ENCODE measurements at places on chromosomes 2 and 18. TPM values are rescaled to one million over a fixed set of nuclear protein-coding genes. Genes with fewer than 3 reads are reported as not detected.

The FARSB gene
- total RNA-seq: 14.6 TPM

The CCDC102B gene
- 30.1 TPM for total RNA-seq

The TUBA4B gene
- total RNA-seq: not detected

DNA sequence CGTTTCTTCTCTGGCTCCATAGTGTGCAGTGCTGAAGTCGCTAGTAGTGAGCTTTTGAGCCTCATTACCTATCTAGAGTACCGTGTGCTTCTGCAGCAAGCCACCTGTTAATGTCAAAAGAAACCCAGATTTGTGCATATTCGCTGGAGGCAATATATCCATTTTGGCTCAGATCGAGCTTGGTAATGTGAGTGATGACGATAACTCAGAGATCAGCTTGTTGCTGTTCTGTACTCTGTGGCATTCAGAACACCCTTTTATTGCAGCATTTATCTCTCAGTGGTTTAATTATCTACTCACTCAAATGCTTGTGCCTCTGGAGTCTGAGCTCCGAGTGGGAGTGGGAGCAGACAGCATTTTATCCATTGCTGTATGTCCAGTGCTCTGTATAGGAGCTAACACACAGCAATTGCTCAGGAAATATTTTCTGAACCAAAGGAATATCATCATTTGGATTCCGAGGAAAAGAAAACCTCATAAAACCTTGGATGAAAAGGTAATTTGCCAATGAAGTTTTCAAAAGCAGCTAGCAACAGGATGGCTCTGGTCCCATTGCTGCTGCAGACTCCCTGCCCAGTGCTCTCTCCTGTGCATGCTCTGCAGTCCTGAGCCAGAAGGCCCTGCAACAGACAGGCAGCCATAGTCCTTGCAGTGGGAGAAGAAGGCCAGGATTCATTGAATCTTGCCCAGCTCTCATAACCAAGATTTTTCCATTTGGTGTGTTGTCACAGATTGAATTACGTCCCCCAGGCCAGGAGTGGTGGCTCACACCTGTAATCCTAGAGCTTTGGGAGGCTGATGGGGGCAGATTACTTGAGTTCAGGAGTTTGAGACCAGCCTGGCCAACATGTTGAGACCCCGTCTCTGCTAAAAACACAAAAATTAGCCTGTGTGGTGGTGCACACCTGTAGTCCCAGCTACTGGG, 183.8 kb downstream of the MYCN start:
- DNase-seq: no peak

DNA sequence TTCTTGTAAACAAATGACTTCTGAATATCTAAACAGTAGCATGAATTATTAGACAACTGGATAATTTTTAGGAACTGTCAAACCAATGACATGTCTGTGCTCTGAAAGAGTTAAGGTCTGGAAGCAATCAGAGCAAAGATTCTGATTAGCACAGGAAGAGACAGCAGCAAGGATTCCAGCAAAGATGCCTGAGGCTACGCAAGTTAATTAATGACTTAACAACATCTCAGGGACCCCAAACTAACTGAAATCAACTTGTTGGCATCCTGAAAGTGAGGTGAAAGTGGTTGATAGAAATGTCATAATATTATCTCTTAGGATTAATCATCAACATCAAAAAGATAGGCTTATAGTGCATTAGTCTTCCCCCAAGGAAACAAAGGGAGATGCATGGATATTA, 123.3 kb upstream of the TMEM200C start:
- DNase-seq: no peak

DNA sequence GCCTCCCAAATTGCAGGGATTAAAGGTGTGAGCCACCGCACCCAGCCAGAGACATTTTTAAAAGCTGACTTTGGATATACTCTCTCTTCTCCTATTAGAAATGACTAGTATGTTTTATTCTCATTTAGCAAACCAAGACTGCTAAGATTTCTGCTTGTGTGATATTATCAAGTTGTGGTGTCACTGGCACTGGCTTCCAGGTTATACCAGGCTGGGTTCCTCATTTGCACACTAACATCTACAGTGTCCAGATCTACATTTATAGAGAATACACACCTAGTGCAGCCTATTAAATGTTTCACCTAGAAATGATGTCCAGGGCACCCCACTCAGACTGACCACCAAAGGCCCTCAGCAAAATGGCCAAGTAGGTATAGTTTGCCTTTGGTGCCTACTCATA, 265.3 kb upstream of the STON1 start:
- DNase-seq: no peak

DNA sequence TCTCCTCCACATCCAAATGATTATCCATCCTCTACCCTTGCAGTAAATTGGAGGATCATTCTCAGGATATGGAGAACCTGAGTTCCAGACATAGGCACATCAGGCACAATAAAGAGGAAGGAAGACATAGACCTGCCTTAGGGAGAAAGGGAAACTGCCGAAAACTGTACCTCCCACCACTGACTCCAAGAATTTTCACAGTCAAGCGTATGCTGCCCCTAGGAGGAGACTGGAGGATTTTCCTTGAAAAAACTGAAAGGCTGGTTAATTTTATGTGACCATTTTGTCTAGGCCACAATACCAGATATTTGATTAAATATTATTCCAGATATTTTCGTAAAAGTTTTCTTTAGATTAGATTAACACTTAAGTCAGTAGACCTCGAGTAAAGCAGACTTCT, 638.5 kb upstream of the PKDCC start:
- DNase-seq: no peak

DNA sequence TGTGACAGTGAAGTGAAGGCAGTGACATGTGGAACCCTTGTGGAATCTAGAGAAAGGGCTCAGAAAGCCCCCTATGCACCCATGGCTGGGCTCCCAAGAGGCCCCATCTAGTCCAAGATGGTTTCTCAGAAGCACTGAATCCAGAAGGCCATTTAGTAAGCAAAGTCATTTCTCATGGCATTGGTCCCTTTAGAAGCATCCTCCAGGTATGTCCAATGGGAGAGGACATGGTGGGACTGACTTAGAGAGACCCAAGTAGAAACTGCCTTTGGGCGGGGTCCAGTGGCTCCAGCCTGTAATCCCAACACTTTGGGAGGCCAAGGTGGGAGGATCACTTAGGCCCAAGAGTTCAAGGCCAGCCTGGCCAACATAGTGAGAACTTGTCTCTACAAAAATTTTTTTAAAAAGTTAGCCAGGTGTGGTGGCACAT, 72.5 kb upstream of the RMDN2 start:
- DNase-seq: no peak
